ENCODE measurements at places on chromosomes 3 and 15. TPM values are rescaled to one million over a fixed set of nuclear protein-coding genes. Genes with fewer than 3 reads are reported as not detected.

MAP6D1 gene
- 1.8 TPM for total RNA-seq

MYZAP gene
- total RNA-seq = 1.4 TPM

EOMES gene
- total RNA-seq = 0.10 TPM

UBAP1L gene
- total RNA-seq = 19.9 TPM

CCDC80 gene
- not detected for total RNA-seq

ITIH1 gene
- 0.53 TPM for total RNA-seq

SLC28A1 gene
- total RNA-seq = not detected

CYFIP1 gene
- total RNA-seq = 13.1 TPM

CLDN1 gene
- not detected for total RNA-seq

PIERCE2 gene
- 1.2 TPM for total RNA-seq

OSBPL10 gene
- total RNA-seq = 310 TPM

IQCF5 gene
- total RNA-seq = not detected

PLCH1 gene
- total RNA-seq = 0.27 TPM

DISP2 gene
- 0.71 TPM for total RNA-seq

JAGN1 gene
- total RNA-seq = 26.2 TPM

EBLN2 gene
- total RNA-seq = 10.2 TPM

FGF7 gene
- 0.12 TPM for total RNA-seq

RFT1 gene
- total RNA-seq = 30.7 TPM

CHST14 gene
- 16.7 TPM for total RNA-seq

LHFPL4 gene
- total RNA-seq = not detected

NR2E3 gene
- total RNA-seq = not detected

SPINK8 gene
- not detected for total RNA-seq

MUSTN1 gene
- 5.1 TPM for total RNA-seq

CSPG4 gene
- total RNA-seq = 0.15 TPM

SOX2 gene
- not detected for total RNA-seq

RNU6-1 gene
- not detected for total RNA-seq

SLC2A2 gene
- total RNA-seq = not detected

CPLX3 gene
- not detected for total RNA-seq

COL6A5 gene
- total RNA-seq = not detected

SEMA3F gene
- total RNA-seq = 0.27 TPM

CDHR4 gene
- total RNA-seq = 0.32 TPM

STT3B gene
- 79.2 TPM for total RNA-seq

HHLA2 gene
- total RNA-seq = 0.84 TPM

SLC25A20 gene
- 11.6 TPM for total RNA-seq

IL12A gene
- total RNA-seq = 4.3 TPM

HRG gene
- total RNA-seq = not detected

CACNA2D3 gene
- total RNA-seq = 0.15 TPM

All from B cell (primary cell).